ENCODE measurements at places on chromosomes 5 and 9. TPM values are rescaled to one million over a fixed set of nuclear protein-coding genes. Genes with fewer than 3 reads are reported as not detected.

Gene TUT7
- 47.7 TPM for total RNA-seq

Gene TEX10
- 39.6 TPM for total RNA-seq

Gene SPATA31E1
- total RNA-seq: not detected

Gene NUTM2G
- total RNA-seq: not detected

Gene PRRT1B
- total RNA-seq: not detected

Gene CAMK4
- total RNA-seq: 6.4 TPM

Gene SEC24A
- 30.3 TPM for total RNA-seq

Measured in smooth muscle cell of trachea (primary cell).